Islet precursor cell (in vitro differentiated cells): ENCODE measurements at places on chromosomes 7 and 10.

GRCh38 chr7:123770378-123770777, 21.6 kb upstream of the WASL start:
- DNase-seq: no peak

- DNase-seq: no peak
Observed at GRCh38 chr10:100372415-100373297, 25.6 kb downstream of the SCD start.

GRCh38 chr10:89078724-89079672, 88.4 kb downstream of the FAS start:
- no peak for DNase-seq

- no peak for DNase-seq
Observed at GRCh38 chr7:112708236-112708635, 82.0 kb downstream of the TMEM168 start.

DNA sequence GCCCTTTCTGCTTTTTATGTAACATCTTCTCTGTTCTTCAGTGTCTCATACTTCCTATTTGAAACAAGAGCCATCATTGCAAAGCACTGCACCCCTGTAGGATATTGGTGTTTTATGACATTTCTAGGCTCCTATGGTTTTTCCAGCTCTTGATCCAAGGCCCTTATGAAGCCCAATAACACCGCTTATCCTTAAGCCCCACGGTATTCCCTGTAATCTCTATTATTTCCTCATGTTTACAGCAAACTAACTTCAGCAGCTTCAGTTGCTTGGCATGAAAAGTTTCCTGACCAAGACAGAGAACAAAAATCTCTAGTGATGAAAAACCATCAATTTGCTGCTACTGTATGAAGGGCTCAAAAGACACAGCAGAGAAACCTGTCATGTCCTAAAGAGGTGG, 34.1 kb upstream of the TES start:
- no peak for DNase-seq

GRCh38 chr10:19937989-19938388, 121.8 kb downstream of the PLXDC2 start:
- no peak for DNase-seq

DNA sequence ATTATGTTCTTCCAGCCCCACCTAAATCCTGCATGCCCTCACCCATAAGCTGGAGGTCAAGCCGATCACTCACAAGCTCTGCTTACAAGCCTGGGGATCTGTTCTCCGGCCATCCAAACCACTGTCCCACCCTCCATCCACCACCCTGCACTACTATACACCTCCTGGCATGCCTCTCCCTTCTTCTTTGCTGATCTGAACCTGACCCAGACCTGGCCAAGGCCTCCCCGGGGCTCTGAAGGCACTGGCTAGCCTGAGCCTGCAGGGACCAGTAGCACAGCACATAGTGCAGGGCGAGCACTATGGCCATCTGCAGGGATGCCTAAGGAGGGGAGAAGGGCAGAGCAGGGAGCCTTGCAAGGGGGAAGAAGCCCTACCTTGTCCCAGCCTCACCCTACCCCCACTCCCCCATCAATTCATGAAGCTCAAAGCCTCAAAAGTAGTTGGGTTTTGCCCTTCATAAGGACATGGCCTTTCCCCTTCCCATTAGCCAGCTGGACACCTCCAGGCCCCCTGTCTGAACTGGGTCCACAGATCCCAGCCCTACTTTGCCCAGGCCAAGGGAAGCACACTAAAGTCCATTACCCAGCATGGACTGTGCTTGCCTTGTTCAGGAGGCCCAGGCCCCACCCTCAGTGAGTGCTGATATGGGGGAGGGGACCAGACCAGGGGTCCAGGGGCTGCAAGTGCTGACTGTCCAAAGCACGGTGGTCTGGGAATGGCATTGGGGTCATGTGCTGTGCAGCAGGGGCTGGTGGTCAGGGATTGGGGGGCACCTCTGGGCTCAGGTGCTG, 29.6 kb downstream of the CHAT start:
- DNase-seq: peak; percentile 39

GRCh38 chr10:58438340-58438871, 53.2 kb downstream of the TFAM start:
- no peak for DNase-seq

DNA sequence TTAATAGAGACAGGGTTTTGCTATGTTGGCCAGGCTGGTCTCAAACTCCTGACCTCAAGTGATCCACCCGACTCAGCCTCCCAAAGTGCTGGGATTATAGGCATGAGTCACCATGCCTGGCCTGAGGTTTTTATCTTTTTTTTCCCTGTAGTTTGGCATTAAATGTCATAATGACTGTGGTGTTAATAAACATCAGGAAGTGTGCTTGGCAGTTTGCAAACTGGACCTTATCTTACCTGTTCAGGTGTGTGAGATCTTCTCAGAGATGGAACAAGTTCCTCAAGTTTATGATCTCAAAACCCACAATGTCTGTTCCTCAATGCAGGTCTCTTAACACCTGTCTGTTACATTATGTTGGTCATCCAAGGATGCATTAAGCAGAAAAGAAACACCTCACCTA, 80.0 kb downstream of the ARID5B start:
- DNase-seq: no peak

GRCh38 chr7:33946094-33946699, 40.9 kb downstream of the BMPER start:
- no peak for DNase-seq

DNA sequence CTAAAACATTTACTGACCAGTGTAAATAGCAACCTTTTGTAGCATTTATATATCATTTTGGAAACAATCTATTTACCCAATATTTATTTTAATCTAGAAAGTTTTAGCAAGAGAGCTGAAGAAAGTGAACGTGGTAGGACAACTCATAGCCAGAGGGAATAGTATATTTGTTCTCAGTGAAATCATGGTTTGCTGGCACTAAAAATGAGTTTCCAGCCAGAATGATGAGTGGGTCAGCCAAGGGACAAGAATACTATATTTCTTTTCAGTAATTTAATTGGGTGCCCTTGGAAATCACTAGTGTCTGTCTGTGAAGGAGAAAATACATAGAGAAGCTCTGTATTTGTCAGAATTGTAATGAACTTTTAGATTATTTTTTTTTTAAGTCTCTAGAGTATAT, 74.9 kb downstream of the MINPP1 start:
- no peak for DNase-seq

- DNase-seq: peak; percentile 77
Observed at GRCh38 chr10:30534465-30535144, 94.9 kb downstream of the LYZL2 start.

DNA sequence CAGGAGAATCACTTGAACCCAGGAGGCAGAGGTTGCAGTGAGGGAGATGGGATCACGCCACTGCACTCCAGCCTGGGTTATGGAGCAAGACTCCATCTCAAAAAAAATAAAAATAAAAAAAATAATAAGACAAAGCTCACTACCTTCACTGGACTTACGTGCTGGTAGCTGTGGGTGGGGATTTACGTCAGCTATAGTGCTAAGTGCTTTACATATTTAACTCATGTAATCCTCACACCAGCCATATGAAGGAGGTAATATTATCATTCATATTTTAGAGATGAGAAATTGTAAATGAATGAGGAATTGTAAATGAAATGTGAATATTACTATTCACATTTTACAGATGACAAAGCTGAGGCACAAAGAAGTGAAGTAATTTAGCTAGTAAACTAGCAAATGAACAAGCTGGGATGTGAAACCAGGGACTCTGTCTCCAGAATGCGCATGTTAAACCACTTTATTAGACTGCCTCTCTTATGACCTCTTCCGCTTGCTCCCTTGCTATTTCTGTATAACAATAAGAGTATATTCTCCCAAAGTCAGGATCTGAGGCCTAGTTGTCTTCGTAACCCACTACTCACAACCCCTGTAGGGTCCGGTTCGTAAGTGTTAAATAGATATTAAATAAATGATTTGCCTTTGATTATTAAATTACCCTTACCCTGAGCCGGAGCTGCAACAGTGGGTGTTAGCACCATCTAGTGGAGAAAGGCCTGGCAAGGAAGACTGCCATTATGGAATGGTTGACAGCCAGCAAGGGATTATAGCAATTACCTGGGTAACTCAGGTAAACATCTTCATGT, 70.2 kb downstream of the HTR7 start:
- peak; percentile 60 for DNase-seq

GRCh38 chr7:143882604-143883078, 19.3 kb downstream of the TCAF1 start:
- peak; percentile 93 for DNase-seq

DNA sequence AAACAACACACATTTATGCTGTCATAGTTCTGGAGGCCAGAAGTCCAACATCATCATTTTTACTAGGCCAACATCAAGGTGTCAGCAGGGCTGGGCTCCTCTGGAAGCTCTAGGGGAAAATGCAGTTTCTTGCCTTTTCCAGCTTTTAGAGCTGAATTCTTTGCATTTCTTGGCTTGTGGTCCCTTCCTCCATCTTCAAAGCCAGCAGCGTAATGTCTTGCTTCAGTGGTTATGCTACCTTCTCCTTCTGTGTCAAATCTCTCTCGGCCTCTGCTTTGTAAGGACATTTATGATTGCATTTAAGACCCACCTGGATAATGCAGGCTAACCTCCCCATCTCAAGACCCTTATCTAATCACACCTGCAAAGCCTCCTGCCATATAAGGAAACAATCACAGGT, 66.5 kb upstream of the ANKRD1 start:
- no peak for DNase-seq

DNA sequence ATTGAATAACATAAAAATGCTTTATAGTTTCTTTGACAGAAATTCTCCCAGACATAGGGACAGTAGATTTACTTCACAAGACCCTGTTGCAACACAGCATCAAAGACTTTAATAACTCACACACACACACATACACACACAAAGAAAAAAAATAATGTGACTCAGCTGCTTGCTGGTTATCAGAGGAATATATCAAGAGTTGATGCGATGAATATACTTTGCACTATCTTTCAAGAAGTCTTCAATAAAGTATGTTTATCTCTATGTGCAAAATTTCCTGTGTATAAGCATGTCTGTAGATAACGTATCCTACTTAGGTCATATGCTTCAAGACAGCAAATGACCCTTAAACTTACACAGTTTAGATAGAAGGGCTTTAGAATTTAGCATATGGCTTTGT, 243.1 kb downstream of the ARL4A start:
- no peak for DNase-seq

GRCh38 chr7:105744258-105744657, 132.1 kb downstream of the ATXN7L1 start:
- DNase-seq: no peak

GRCh38 chr7:40244226-40244625, 109.4 kb downstream of the SUGCT start:
- no peak for DNase-seq

DNA sequence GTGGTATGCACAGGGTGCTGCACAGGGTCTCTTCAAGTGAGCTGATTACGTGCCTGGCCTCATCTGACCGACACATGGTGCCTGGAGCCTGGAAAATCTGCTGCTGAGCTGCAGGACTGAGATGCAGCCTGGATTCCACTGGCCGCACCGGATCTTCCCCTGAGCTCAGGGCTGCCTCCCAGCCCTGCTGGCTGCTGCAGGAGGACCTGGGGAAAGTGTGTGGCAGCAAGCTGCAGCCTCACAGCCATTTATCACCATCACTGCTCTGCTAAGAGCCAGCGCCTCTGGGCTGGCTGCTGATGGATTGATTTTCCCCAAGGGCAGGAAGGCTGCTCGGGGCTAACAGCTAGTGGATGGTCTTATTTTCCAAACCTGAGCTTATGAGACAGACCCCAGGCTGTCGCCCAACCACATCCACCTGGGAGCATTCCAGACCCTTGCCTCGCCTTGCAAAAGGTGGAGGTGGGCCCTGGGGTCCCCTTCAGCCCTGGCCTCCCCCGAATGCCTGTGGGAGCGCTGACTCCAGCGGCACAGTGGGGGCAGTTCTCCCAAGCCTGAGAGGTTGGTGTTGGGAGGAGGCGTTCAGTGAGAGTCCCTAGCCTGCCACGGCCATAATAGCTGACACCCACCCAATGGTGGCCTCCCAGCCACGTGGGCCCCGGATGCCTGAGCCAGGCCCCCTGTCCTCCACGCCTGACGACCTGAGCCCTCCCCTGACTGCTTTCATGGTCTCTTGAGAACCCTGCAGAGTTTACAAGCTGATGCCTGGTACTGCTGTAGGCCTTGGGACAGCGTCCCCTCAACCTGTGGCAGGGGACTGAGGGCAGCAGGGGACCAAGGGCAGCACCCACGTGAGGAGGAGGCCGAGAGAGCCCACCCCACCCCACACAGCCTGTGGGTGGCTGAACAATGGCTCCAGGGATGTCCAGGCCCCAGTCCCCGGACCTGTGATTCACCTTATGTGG, 38.2 kb downstream of the STK32C start:
- no peak for DNase-seq

- DNase-seq: no peak
Observed at GRCh38 chr7:90511776-90512175, 42.3 kb downstream of the PTTG1IP2 start.

- peak; percentile 70 for DNase-seq
Observed at GRCh38 chr10:29392376-29393021, 103.6 kb downstream of the LYZL1 start.
